ENCODE measurements at places on chromosomes 2 and 18.

- no peak for DNase-seq
These were observed 8.3 kb upstream of the IL1RN start for GRCh38 chr2:113119111-113119510.

GRCh38 chr2:10326151-10326616, 23.5 kb downstream of the HPCAL1 start:
- no peak for DNase-seq

DNA sequence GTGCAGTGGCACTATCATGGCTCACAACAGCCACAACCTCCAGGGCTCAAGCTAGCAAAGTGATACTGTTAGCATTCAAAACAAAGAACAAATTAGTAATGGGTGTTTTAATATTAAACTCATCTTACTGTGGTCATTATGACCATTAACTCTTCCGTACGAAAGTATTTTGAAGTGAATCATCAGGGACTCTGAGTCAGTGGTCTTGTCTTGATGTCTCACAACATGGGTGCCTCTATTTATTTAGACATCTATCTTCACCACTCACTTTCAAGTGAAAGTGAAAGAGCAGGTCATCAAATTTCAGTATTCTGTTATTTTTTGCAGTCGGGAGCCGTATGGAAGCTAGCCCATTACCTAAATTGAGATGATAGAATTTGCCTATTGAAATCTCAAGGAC, 1118.2 kb downstream of the DPP10 start:
- DNase-seq = no peak

DNA sequence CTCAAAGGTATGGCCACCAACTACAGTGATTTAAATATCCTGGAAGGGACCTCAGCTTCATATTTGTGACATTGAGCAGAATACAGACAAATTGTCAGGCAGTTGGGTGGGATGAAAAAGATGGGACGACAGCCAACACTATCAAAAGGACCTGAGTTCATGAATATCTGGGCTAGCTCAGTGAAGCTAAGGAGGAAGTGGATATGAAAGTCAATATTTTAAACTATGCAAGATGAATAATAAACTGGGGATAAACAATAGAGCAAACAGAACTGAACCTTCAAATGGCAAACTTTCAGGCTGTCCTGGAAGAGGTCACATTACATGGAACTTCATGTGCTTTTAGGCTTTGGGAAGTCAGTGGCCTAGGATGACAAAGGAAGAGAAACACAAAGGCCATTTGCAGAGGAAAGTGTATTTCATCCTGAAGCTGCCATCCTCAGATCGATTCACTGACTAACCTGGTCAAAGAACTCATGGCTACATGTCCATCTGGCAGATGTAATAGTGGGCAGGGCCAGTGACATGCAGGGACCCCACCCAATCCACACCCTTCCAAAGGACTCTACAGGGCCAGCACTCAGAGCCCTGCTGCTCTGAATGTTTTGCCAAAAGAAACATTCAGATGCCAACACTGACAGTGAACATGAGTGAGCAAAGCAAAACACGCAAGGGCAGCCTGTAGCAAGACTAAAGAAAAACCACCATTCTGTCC, 175.7 kb downstream of the ETAA1 start:
- no peak for DNase-seq

DNA sequence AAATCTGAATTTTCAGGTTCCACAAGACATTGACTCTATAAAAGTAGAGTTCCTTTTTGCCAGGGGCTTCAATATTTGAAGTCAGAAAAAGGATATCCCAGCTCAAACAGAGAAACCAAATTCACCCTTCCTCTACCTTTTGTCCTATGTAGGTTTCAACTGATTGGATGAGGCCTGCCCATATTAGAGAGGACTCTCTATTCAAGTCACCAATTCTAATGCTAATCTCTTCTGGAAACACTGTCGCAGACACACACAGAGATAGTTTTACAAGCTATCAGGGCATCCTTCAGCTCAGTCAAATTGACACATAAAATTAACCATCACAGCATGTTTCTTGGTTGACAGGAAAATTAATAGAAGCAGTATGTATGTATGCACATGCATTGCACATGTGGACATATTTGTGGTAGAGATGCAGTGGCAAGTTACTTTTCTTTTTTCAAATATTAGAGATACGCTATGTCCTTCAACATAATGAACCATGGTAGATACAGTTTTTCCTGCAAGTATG, 207.1 kb downstream of the RAD51AP2 start:
- no peak for DNase-seq

GRCh38 chr18:28041366-28041765, 135.6 kb downstream of the CDH2 start:
- no peak for DNase-seq

- DNase-seq = no peak
These were observed 612.4 kb downstream of the NYAP2 start for GRCh38 chr2:226011716-226012450.

- DNase-seq = no peak
These were observed 121.1 kb upstream of the TEX51 start for GRCh38 chr2:126777620-126777978.

GRCh38 chr18:49019446-49020045, 68.8 kb upstream of the SMAD7 start:
- DNase-seq = no peak

DNA sequence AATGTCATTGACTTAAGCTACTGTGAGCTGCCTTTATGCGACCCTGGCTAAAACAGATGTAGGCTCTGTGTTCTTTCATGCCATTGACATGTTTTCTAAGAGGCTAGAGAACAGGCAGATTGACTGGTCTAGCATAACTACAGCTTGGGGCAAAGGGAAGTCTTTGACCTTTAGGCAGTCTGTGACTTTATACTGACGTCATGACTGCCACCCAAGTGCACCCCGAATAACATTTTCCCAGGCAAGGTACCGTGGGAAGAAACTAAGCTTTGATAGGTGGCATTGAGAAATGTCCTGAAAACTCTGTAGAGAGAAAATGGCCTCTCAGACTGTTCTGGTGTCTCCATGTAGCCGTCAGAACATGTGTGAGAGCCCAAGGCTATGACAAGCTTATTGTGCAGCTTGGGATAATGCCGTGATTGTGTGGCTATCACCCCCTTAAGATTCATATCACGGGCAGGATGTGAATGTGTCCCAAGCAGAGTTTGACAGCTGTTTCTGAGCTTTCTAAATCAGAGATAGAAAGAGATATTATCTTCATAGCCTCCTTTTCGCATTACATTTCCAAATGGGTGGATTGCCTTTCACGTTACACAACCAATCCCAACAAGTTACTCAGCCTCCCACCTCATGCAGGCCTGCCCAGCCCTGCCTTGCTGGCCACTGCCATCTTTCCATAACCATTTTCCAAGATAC, 672.2 kb upstream of the ACVR2A start:
- no peak for DNase-seq

GRCh38 chr2:192288295-192288694, 93.6 kb upstream of the TMEFF2 start:
- no peak for DNase-seq

DNA sequence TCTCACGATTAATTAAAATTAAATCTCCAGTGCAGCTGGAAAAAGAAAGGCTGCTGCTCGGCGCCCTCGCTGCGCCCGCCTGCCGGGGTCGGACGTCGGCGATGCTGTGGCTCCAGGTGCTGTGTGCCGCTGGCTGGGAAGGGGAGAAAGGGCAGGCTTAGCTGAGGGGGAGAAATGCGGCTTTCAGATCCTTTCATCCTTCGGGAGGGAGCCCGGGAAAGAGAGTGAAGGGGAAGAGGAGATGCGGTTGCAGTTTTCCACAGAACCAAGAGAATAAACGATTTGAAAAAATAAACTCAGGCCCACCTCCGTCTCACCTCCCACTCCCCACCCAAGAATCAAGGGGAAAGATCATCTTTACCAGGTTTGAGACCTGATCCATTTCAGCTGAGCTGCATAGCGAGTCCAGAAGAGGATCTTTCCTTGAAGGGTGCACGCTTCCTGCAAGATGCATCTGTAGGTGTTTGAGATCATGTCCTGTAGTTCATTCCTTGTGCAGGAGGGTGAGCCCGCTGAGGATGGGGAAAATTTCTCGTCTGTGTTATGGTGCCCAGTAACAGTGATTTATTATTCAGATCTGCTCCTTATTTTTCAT, 495 bp downstream of the TMEM169 start:
- no peak for DNase-seq

DNA sequence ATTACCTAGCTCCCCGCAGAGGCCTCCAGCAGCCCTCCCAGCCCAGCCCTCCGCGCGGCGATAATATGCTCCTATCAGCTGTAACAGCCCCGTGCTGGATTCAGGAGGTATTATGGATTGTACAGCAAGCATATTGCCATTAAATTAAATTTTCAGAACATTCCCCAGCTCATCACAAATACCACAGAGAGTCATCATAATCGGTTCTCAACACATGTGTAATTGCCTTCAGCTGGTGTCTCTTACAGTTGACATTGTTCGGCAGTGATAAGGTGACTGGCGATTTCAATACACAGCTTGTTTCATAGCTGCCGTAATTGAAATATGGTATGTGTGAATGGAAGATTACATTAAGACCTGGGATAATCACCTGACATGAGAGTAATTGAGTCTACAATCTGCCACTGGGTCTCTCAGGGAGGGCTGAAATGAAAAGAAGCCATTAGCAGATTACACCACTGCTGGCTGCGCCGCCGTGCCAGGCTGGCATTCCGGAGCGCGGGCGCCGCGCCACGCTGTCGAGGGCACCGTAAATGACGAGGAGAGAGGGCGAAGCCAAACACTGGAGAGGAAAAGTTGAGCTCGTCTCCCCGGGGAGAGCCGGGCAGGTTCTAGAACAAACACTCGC, 549.4 kb upstream of the SALL3 start:
- no peak for DNase-seq

- DNase-seq = no peak
These were observed 4.8 kb downstream of the MSGN1 start for GRCh38 chr2:17821080-17821479.

GRCh38 chr2:67776276-67776675, 286.5 kb downstream of the C1D start:
- no peak for DNase-seq

DNA sequence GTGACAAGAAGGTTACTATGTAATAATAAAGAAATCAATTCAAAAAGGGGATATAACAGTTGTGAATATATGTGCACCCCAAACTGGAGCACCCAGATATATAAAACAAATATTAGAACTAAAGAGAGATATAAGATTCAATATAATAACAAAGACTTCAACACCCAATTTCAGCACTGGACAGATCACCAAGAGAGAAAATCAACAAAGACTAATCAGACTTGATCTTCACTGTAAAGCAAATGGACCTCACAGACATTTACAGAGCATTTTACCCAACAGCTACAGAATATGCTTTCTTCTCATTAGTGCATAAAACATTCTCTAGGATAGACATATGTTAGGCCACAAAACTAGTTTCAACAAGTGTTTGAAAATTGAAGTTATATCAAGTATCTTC, 287.7 kb downstream of the DSC3 start:
- DNase-seq = no peak

DNA sequence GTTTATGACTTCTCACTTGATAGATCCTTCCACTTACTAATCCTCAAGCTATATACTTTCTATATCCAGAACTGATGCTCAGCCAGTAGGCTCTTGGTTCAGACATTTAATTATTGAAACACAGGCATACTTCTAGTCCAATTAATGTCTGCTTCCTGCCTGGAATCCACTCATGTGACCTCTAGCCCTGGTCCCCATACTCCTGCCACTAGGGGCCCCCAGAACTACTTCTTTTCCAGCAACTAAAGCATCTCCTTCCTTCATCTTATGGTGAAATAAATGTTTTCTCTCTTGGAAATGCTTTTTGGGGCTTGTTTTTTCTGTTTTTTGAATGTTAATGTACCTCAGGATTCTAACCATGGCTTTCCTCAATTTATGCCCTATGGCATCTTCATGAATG, 527.6 kb downstream of the SATB2 start:
- no peak for DNase-seq

- DNase-seq = no peak
These were observed 30.7 kb upstream of the MLPH start for GRCh38 chr2:237456200-237456843.

GRCh38 chr2:84725717-84726116, 155.2 kb downstream of the TRABD2A start:
- no peak for DNase-seq

DNA sequence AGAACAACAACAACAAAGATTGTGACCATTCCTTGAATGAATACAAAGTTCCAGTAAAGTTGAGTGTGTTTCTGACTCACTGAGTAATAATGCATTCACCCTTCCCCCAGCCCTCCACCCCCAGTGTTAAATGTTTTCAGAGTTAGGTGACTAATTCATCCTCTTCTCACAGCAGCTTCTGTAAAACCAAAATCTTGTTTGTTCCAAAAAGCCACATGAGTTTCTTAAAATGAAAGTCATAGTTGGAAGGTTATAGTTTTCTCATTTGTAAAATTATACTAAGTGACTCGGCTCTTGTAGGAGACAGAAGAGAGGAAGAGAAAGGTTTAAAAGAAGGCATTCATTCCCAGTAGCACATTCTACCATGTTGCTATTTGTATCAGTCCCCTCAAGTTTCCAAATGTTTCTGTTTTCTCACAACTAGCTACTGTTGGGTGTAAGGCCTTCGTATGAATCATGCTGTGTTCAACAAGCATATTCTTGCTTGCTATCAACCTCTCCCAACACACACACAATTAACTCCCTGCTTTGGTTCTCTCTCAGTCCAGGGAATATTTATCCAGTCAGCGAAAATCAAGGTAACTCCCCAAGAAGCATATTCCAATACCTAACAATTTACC, 75.3 kb downstream of the MBD2 start:
- DNase-seq = peak; percentile 40

DNA sequence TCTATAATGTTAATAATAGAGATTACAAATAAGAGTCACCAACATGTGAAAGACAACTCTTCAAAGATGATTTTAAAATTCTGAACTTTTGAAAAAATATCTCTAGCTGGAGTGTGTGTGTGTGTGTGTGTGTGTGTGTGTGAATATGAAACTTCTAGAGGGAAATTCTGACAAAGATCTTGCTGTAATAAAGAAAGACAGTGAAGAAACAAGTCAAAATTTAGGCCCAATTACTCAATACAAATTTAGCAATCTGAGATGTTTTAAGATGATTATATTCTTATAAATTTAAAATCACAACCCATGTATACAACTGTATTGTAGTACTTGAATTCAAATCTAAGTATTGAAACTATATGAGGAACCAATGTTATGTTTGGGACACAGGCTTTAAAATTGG, 57.2 kb upstream of the UGP2 start:
- no peak for DNase-seq

GRCh38 chr18:56823986-56824565, 172.9 kb downstream of the WDR7 start:
- no peak for DNase-seq

- no peak for DNase-seq
These were observed 417.1 kb upstream of the SALL3 start for GRCh38 chr18:78562531-78562961.

DNA sequence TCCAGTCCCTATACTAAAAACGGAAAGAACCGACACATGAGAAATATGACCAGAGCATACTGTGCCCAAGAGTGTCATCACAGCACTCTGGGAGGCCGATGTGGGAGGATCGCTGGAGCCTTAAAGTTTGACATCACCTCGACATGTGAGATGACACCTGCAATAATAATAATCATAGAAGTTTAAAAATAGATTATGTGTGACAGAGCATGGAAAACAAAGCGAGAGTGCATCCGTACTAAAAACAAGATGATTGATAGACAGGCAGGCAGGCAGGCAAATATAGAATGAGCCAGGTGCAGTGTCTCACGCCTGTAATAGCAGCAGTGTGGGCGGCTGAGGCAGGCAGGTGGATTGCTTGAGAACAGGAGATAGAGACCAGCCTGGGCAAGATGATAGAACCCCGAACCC, 114.8 kb upstream of the ANKRD30BL start:
- no peak for DNase-seq

Measured in activated CD4-positive, alpha-beta T cell treated with anti-CD3 and anti-CD28 coated beads, Interleukin-2, amount 50 U/mL, for 4 hours (primary cell).